ENCODE measurements at places on chromosomes 16 and 17.

DNA sequence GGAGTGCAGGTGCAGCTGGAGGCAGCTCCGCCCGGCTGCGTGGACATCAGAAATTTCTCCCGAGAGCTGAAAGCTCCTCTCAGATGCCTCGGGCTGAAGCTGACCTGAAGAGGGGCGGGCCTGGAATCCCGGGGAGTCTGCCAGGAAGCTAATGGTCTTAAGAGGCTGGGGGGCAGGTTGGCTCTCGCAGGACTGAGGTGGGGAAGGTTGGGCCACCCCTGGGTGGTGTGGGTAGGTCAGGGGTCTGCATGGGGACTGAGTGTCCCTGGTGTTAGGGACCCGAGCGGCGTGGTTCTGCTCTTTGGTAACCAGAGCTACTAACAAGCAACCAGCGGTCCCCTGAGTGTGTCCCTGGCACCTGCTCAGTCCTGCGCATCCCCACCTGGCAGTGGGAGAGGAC, 3.5 kb downstream of the CHMP6 start:
- DNase-seq: no peak

DNA sequence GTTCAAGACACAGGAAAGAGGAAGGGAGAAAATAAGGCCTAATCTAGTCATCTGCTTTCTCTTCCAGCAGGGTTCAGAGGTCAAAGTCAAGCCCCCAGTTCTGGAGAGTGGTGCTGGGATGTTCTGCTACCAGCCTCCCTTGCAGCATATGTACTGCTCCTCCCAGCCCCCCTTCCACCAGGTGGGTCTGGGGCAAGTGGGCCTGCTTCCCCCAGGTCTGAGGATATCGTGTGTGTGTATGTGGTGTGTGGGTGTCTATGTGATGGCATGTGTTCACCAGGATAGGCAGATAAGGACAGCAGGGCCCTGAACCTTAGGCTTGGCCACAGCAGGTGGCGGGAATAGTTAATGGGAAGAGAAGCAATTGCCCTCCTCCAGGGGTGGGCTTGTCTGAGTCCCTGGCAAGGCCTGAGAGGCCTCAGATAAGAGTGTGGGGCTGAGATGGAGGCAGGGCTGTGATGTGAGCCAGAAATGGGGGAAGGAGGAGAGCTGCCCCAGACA, 21.1 kb downstream of the FOXN1 start:
- no peak for DNase-seq

- no peak for DNase-seq
Observed at GRCh38 chr17:13135506-13135905, 117.7 kb upstream of the ELAC2 start.

DNA sequence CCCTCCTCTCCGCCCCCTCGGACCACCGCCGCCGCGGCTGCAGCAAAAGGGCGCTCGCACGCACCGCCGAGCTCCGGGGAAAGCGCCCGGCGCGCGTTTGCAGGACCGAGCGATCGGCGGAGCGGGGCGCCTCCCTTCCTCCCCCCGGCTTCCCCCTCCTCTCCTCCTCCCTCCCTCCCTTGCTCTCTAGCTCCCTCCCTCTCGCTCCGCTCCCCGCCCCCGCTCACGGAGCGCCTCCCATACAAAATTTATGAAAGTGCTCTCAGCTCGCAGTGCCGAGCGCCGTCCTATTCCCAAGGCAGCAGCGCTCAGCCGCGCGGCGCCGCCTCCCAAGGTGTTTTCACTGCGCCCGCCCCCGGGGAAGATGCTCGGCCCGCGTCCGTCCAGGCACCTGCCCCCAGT, at the start of gene RTN4RL1:
Gene RTN4RL1 (minus strand): TSS at position 115 of the 402 bp plus-strand sequence. CDS start 469 bp downstream, outside the sequence.
- DNase-seq: peak; percentile 64

- peak; percentile 37 for DNase-seq
Observed at GRCh38 chr16:72689851-72690250, 358.1 kb downstream of the ZFHX3 start.

DNA sequence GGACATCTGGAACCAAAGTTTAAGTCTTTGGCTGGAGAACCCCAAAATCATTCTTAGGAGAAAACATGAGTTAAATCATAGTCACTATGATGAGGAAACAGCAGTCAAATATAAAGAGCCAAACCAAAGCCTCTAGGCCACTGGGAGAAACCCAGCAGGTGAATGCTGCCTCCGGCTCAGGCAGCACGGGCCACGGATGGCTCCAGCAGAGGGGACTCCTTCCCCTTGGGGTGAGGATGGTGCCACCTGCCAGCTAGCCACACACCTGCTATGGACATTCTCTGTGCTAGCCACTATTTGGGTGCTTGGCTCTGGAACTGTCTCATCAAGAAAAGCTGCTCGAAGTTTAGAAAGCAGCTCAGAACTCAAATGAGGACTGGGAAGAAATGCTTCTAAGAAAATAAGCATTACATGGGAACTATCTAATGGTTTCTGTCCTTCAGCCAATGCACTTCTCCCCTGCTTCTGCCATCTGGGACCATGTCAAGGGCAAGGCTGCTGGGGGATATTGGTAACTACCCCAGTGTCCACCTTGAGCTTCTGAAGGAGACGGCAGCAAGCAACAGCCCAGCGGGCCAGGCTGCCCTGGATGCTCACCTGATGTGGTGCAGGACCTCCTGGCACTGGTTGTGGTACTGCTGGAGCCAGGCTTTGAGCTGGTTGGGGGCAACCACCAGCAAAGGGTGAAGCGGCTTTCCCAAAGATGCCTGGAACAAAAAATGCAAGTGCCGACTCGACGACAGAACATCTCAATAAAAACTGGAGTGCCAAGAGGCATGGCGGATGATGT, 22.5 kb downstream of the ELAC2 start:
- no peak for DNase-seq

- DNase-seq: no peak
Observed at GRCh38 chr16:3659251-3659650, 4.8 kb downstream of the DNASE1 start.

- no peak for DNase-seq
Observed at GRCh38 chr17:17076066-17076465, 33.8 kb downstream of the MPRIP start.

DNA sequence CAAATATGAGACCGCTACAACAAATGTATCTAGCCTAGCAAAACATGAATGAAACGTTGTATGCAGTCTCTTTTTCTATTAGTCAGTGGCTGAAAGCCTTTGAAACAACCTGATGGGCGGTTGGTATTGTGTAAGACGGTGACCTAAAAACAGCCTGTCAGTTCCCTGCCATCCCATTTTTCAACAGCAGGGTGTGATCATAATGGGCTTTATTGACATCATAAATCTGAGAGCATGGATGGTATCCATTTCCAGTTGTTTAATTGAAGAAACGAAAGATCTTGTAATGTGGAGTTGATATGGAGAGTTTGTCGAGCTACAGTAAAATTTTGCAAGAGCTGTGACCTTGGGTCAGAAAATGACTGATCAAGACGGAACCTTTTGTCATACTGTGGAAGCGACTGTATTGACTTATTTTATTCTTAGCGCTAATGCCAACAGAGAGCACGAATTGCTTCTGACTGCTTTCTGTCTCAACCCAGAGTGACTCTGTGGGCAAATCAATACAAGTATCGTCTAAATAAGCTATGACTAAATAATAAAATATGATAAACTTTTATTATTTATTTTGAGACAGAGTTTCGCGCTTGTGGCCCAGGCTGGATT, 12.3 kb upstream of the MEIOB start:
- peak; percentile 21 for DNase-seq

GRCh38 chr17:59362811-59363205, 31.4 kb downstream of the YPEL2 start:
- DNase-seq: no peak

- DNase-seq: no peak
Observed at GRCh38 chr16:86459266-86459665, 51.1 kb upstream of the FOXF1 start.

DNA sequence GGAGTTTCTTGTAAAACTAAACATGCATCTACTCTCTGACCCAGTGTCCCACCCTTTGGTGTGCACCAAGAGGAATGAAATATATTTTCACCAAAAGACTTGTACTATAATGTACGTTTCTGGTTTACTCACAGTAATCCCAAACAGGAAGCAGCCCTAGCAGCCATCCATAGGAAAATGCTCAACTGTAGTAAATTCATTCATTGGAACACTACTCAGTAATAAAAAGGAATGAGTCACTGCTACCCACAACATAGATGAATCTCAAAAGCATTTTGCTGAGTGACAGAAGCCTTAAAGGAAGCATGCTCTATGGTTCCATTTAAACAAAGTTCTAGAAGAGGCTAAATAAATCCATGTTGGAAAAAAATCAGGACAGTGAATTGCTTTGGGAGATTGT, 37.6 kb upstream of the DHRS7B start:
- DNase-seq: no peak

DNA sequence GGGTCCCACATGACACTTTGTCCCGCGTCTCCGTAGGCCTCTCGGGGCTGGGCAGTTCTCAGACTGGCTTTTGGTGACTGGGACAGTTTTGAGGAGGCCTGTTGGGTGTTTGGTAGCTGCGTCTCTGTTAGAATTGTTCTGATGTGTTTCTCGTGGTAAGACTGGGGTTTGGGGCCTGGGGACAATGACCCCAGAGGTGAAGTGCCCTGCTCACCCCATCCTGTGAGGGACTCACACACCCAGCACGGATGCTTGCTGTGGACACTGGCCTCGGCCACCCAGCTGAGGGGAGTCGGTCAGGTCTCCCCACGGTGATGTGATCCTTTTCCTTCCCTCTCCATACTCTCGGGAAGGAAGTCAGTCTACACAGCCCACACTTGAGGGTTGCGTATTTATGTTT, 50.3 kb downstream of the METRNL start:
- no peak for DNase-seq

DNA sequence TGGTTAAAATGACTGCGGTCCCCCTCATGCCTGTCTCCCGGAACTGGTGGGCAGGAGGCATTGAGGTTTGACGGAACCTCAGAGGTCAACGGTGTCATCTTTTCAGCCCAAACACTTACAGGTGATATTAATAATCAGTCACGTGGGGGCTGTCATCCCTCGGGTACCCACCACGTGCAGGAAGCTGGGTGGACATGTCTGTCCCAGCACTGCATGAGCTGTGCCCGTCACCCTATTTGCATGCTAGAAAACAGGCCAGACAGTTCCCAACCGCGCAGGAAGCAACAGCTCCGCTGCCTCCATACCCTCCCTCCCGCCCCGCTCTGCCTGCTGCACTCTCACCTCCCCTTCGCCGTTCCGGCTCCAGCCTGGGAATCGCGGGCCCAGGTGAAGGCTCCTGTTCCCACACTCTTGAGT, 1.4 kb downstream of the SYNGR3 start:
- DNase-seq: no peak

- no peak for DNase-seq
Observed at GRCh38 chr17:15194859-15195277, 70.3 kb downstream of the PMP22 start.

DNA sequence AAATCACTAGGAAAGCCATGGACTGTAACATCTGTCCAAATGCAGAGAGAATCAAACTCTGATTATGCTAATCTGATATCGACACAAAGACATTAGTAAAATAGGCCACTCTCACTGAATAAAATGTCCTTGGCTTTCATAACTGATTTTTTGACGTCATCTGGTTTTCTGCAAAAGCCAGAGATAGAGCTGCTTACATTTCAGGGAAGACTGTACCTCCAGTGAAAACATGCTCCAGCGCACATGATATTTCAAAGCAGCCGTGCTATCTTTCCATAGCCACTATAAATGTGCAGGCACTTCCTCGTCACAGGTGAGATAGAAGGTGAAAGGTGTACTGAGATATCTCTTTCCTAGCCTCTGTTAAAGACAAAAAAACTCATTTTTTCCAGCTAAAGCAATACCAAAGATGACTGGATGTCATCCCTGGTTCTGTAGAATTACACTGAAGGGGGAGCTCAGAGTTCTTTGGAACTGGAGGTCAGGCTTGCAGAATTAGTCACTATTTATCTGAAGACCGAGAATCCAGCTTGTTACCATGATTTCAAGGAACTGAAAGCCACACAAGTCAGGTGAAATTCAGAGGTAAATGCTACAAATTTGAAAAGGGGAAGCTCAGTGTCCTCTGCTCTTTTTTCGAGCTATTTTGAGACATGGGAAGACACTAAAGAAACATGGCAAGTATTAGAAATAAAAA, 249.5 kb downstream of the CA10 start:
- no peak for DNase-seq

GRCh38 chr16:58329135-58329534, 34.3 kb upstream of the PRSS54 start:
- DNase-seq: peak; percentile 52

DNA sequence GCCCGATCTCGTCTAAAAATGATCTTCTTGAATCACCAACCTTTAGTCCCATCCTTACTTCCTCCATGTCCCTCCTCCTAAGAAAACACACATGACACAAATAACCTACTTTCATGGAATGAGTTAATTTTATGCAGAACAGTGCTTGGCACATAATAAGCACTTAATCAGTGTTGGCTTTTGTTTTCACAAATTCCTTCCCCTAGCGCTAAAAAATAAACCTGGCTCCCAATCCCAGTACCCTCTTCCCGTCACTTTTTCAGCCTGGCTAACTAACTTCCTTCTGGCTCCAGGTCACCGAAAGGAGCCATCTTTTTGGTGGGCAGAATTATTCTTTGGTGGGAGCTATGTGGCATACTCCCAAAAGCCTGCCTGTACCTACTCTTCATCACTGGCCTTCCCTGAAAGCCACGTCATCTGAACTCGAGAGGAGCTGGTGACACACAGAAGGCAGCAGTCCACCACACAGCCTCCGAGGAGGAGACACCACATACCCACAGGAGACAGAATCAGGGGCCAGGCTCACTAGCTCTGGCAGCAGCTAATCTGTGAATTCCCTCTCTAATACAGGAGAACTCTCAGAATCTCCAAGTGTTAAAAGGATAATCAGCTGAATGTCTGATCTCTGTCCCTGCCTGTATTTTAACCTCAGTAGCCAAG, 114.5 kb downstream of the SMG6 start:
- no peak for DNase-seq

DNA sequence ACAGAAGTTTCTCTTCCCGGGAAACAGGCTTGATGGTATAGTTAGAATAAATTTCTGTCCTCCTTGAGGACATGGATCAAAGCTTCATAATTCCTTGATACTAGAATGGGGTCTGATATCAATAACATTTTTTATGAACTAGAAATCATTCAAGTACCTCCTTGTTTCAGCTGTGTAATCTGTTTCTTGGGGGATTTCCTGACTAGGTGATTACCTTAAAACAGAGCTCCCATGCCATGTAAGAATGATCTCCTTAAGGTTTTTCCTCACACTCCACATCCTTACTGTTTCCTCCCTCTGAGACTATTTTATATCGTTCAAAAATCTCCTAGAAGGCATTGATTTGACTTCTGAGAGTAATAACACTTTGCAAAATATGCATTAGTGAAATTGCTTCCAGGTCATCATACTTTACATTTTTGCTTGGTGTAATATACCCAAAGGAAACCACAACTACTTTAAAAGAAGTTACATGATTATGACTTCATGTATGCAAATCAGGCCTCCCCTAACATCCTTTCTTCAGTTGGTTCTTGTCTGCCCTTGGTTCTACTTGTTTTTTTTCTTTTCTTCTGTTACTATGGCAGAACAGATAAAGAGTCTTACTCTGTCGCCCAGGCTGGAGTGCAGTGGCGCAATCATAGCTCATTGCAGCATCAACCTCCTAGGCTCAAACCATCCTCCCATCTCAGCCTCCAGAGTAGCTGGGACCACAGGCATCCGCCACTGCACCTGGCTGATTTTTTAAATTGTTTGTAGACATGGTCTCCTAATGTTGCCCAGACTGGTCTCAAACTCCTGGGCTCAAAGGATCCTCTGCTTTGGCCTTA, 388.8 kb downstream of the ZFHX3 start:
- DNase-seq: peak; percentile 57

Measured in cardiac fibroblast (primary cell).